Cardiac fibroblast (primary cell): ENCODE measurements at places on chromosomes 1 and 21.

DNA sequence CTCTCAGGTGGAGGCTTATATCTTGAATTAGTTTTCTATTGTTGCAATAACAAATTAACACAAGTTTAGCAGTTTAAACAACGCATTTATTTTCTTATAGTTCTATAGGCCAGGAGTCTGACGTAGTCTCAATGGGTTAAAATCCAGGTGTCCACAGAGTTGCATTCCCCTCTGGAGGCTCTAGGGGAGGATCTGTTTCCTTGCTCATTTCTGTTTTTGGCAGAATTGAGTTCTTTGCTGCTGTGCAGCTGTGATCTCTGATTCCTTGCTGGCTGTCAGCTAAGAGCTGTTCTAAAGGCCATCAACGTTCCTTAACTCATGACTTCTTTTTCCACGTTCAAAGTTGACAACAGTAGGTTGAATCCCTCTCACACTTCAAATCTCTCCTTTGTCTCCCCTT lies 31.8 kb downstream of the S100A10 start:
- no peak for DNase-seq

GRCh38 chr1:1833456-1833855 lies 55.2 kb upstream of the NADK start:
- DNase-seq: no peak

DNA sequence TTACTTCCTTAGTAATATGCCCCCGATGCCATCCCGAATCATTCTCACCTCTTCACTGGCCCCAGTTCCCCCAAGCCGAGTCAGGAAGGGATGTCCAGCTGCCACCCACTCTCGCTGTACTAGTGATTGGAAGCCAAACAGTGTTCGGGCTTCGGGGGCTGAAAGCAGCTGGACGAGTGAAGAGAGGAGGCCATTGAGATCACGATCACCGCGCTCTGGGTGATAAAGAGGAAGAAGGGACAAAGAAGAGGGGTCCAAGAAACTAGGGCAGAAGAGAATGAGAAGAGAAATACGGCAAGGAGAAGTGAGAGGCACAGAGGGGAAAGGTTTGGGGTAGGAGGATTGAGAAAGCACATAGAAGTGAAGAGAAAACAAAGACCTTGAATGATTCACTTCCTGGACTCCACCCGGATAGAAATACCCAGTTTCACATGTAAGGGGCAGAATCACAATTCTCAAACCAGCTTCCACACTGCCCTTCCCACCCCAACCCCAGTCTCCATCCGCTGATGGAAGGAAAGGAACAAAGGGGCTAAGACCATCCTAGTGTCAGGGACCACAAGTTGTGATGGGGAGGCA lies 3.7 kb upstream of the SF3B4 start:
- peak; percentile 32 for DNase-seq

- DNase-seq: no peak
These were observed 42.0 kb downstream of the VPS26C start for GRCh38 chr21:37224861-37225839.

DNA sequence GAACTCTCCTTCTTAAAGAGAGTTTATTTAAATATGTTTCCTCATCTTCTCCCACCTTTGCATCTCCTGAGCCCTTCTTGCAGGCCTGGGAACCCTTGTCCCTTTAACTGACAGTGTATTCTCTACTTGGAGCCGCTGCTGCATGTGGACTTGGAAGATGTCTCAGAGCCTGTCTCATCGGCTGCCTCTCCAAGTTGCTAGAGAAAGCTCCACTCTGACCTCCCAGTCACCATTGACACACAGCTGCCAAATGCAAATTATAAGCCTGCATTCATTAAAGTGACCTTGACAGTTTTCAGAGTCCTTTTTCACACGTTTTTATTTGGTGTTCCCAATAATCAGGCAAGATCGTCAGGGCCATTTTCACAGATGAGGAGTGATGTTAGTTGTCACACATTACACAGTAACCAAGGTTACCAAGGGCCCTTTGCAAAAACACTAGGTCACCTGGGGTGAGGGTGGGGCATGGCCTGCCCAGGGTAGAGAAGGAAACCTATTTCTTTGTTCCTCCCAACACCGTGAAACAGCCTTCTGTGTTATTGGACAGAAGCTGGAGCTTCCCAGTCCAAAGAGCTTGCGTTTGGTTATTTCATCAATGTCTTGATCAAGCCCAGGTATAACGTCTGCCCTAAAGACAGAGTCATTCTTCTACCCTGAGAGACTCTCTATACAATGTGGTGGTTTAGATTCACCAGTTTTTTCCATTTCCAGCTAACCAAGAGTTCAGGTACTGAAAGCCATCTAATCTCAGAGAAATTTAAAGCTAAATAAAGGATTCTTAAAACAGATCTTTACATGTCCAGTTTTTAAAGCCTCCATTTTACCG lies 164.1 kb downstream of the GALNT2 start:
- DNase-seq: no peak

- DNase-seq: peak; percentile 33
These were observed 39.7 kb downstream of the LRRC8C start for GRCh38 chr1:89672489-89673183.

DNA sequence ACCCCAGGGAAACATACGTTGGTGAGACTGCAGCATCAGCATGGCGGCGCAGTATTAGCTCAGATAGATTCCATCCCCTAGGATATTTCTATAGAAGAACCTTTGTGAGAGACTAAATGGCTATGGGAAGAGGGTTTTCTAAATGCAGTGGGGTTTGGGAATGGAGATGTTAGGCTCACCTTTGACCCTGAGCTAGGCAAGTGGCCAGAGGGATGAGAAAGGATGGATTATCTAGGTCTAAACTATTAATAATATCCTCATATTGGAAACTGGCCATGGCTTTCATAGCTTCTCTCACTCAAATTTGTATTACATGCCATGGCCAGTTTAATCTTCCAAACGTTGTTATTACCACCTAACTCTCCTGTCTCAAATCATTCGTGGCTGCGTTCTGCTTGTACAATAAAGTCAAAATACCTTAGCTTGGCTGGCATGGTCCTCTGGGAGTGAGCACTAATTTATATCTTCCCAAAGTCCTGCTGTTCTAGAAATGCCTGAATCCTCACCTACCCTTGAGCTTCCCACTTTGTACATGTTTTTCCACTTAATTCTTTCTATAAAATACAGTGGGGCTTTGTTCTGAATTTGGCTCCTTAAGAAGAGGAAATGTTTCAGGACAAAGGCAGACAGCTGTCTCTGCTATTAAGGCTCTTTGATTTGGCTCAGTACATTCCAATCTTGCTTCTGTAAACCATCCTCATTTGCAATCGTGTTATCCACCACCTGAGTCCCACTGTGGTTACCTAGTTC lies 31.0 kb upstream of the COG2 start:
- no peak for DNase-seq
